ENCODE measurements at places on chromosomes 5 and 9. TPM values are rescaled to one million over a fixed set of nuclear protein-coding genes. Genes with fewer than 3 reads are reported as not detected.

The HSPB3 gene
- total RNA-seq = 17.4 TPM

The EFNA5 gene
- 21.0 TPM for total RNA-seq

The IDNK gene
- 4.8 TPM for total RNA-seq

The SLC4A9 gene
- 21.8 TPM for total RNA-seq

The ZNF879 gene
- 6.1 TPM for total RNA-seq

The SLC6A19 gene
- total RNA-seq = 33.0 TPM

The FLT4 gene
- 39.1 TPM for total RNA-seq

The AGXT2 gene
- 25.9 TPM for total RNA-seq

The TNFSF8 gene
- 1.5 TPM for total RNA-seq

The LPCAT1 gene
- 42.2 TPM for total RNA-seq

The GABRA1 gene
- total RNA-seq = 0.29 TPM

The RAI14 gene
- 59.8 TPM for total RNA-seq

The UGT3A1 gene
- total RNA-seq = 34.4 TPM

The GLRA1 gene
- not detected for total RNA-seq

The MEIKIN gene
- total RNA-seq = not detected

The SLC34A3 gene
- 3.0 TPM for total RNA-seq

The SOX30 gene
- total RNA-seq = 0.06 TPM

The TNFSF15 gene
- 5.8 TPM for total RNA-seq

The PLPP7 gene
- total RNA-seq = 29.5 TPM

The BRD9 gene
- total RNA-seq = 39.8 TPM

The IL3 gene
- not detected for total RNA-seq

The RASEF gene
- total RNA-seq = 6.1 TPM

The PTPRD gene
- total RNA-seq = 127 TPM

The TLE1 gene
- 90.2 TPM for total RNA-seq

The PCDHGC5 gene
- 4.8 TPM for total RNA-seq
